ENCODE measurements at places on chromosomes 13 and 19.

DNA sequence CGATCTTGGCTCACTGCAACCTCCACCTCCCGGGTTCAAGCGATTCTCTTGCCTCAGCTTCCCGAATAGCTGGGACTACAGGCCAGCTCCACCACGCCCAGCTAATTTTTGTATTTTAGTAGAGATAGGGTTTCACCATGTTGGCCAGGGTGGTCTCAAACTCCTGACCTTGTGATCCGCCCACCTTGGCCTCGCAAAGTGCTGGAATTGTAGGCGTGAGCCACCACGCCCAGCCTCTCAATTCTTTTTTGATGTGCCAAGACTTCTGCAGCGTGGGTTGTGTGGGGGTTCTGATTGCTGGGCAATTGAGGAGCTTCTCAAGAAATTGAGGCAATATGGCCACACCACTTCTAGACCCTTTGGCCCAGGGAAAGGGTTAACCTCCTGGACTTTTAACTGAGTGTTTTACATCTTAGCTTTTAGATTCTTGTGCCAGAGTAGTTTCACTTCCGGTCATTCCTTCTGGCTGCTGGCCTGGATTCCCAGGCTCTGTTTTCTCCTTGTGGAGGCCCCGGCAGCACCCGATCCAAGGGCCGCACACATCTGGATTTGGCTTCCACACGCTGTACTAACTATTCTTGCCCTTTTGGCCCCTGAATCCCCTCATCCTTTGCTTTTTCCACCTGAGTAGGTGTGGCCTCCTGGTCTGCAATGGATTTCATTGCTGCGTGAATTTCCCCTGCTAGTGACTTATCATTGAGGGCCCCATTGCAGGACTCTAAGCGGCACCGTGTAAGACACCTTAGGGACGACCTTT, 14.7 kb downstream of the SMARCA4 start:
- H3K27me3 ChIP-seq = no peaks in the 10 kb centered on the region
- H3K4me3 ChIP-seq = no peak overlapping the region
- peaks cover 43% of the 10 kb centered on the region for H3K4me1 ChIP-seq
- peaks cover 1% of the 10 kb centered on the region for H3K36me3 ChIP-seq
- no peak for DNase-seq
- H3K27ac ChIP-seq = no peak overlapping the region

GRCh38 chr13:24220086-24220703, 59.7 kb downstream of the SPATA13 start:
- H3K27ac ChIP-seq = no peak overlapping the region
- no peaks in the 10 kb centered on the region for H3K36me3 ChIP-seq

DNA sequence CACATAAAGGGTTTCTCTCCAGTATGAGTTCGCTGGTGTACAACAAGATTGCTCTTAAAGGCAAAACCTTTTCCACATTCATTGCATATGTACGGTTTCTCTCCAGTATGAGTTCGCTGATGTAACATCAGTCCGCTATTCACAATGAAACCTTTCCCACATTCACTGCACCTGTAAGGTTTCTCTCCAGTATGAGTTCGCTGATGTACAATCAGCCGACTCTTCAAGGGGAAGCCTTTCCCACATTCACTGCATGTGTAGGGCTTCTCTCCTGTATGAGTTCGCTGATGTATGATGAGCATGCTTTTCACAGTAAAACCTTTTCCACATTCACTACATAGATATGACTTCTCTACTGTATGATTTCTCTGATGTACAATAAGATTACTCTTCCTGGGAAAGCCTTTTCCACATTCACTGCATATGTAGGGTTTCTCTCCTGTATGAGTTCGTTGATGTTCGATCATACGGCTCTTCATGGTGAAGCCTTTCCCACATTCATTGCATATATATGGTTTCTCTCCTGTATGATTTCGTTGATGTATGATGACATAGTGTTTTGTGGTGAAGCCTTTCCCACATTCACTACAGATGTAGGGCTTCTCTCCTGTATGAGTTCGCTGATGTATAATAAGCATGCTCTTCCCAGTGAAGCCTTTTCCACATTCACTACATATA, 6.0 kb upstream of the ZNF614 start:
- no peak overlapping the region for H3K27ac ChIP-seq
- H3K4me1 ChIP-seq = no peaks in the 10 kb centered on the region

- H3K4me1 ChIP-seq = no peaks in the 10 kb centered on the region
- no peak overlapping the region for H3K27ac ChIP-seq
- no peak overlapping the region for H3K4me3 ChIP-seq
- DNase-seq = no peak
These were observed 110.3 kb upstream of the VSTM2B start for GRCh38 chr19:29415507-29415906.

- no peak overlapping the region for H3K27ac ChIP-seq
- H3K36me3 ChIP-seq = no peaks in the 10 kb centered on the region
- no peak for DNase-seq
These were observed 8.0 kb upstream of the B3GLCT start for GRCh38 chr13:31191748-31192147.

DNA sequence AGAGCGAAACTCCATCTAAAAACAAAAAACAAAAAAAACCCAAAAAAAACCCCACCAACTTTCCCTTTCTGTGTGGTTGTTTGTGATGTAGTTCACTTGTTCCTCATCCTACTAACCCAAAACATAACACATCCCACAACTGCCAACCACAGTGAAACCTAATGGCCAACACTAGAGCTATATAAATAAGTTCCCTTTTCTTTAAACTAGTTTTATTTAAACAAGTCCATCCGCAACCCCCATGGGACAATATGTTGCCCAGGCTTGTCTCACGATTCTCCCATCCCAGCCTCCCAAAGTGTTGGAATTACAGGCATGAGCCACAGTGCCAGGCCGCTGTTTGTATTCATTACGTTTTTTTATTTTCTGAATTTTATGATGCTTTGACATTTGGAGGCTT, 71.2 kb upstream of the ADGRE5 start:
- H3K4me3 ChIP-seq = no peak overlapping the region
- H3K27me3 ChIP-seq = no peaks in the 10 kb centered on the region
- peaks cover 4% of the 10 kb centered on the region for H3K36me3 ChIP-seq
- H3K27ac ChIP-seq = peak overlapping the region; percentile 4
- peaks cover 17% of the 10 kb centered on the region for H3K4me1 ChIP-seq

DNA sequence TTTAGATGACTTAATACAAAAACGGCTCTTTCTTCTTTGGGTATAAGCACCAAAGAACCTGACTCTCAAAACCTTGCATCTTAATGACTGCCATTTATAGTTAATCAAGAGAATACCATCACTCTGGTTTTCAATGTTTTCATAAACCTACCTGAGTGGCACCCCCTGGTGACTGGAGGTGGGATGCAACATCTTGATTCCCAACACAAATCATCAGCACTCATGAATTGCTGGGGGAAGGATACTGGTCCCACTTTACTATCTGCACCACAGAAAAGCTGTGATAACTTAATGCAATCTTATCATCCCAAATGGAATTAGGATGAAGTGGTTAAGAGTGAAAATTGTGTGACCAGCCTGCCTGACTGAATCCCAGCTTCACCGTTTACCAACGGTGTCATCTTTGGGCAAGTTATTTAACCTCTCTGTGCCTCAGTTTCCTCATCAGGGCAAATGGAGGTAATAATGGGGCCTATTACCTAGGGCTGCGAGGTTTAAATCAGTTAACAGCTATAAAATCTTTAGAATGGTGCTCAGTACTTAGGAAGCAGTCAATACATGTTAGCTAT, 366.4 kb downstream of the KLF12 start:
- peaks cover 52% of the 10 kb centered on the region for H3K4me1 ChIP-seq
- H3K4me3 ChIP-seq = peak overlapping the region; percentile 1
- peaks cover 24% of the 10 kb centered on the region for H3K36me3 ChIP-seq
- DNase-seq = no peak
- H3K27ac ChIP-seq = peak overlapping the region; percentile 76
- no peaks in the 10 kb centered on the region for H3K27me3 ChIP-seq

- peak overlapping the region; percentile 80 for H3K4me3 ChIP-seq
- H3K27ac ChIP-seq = peak overlapping the region; percentile 93
- DNase-seq = peak; percentile 26
- H3K27me3 ChIP-seq = no peaks in the 10 kb centered on the region
- peaks cover 76% of the 10 kb centered on the region for H3K4me1 ChIP-seq
- peaks cover 74% of the 10 kb centered on the region for H3K36me3 ChIP-seq
These were observed 5.9 kb downstream of the CD37 start for GRCh38 chr19:49340865-49341718.
